Skeletal muscle tissue (tissue), 5 donors: ENCODE measurements at places on chromosomes 16 and 17. TPM values are rescaled to one million over a fixed set of nuclear protein-coding genes. Genes with fewer than 3 reads are reported as not detected.

Gene GPR142
- total RNA-seq, result not detected

Gene IGFALS
- total RNA-seq, result not detected

Gene TOX3
- 0.52 TPM for total RNA-seq

Gene ZG16B
- total RNA-seq, result 0.52 TPM

Gene ZPBP2
- not detected for total RNA-seq

Gene SLC5A10
- not detected for total RNA-seq

Gene PHOSPHO1
- total RNA-seq, result 13.6 TPM

Gene SMIM5
- total RNA-seq, result 3.7 TPM

Gene FNDC8
- total RNA-seq, result not detected

Gene CENPN
- 13.0 TPM for total RNA-seq

Gene GAST
- total RNA-seq, result not detected

Gene AOC3
- total RNA-seq, result 16.2 TPM

Gene CRYBA1
- total RNA-seq, result not detected

Gene DUSP3
- 39.7 TPM for total RNA-seq

Gene SMIM22
- total RNA-seq, result not detected

Gene ABCA6
- total RNA-seq, result 31.8 TPM

Gene SF3B3
- total RNA-seq, result 83.5 TPM

Gene GRAPL
- total RNA-seq, result 0.52 TPM

Gene TNK1
- not detected for total RNA-seq

Gene B4GALNT2
- not detected for total RNA-seq

Gene POLR3K
- total RNA-seq, result 4.2 TPM

Gene ACOX1
- 32.4 TPM for total RNA-seq

Gene PRSS36
- total RNA-seq, result 0.52 TPM

Gene NTN1
- total RNA-seq, result 6.8 TPM

Gene PIK3R6
- total RNA-seq, result 0.52 TPM

Gene CETP
- total RNA-seq, result 3.1 TPM

Gene CD300H
- not detected for total RNA-seq

Gene KCNH4
- total RNA-seq, result not detected

Gene GH2
- total RNA-seq, result not detected

Gene TRIM25
- 7.8 TPM for total RNA-seq

Gene SAMD14
- total RNA-seq, result 1.0 TPM

Gene ADAP2
- 9.4 TPM for total RNA-seq

Gene TM4SF5
- not detected for total RNA-seq

Gene CACNG4
- total RNA-seq, result 1.6 TPM

Gene MYLK3
- total RNA-seq, result 13.6 TPM

Gene GLOD4
- 36.5 TPM for total RNA-seq

Gene ZSWIM7
- total RNA-seq, result 24.5 TPM
